ENCODE measurements at places on chromosomes 16 and 17.

DNA sequence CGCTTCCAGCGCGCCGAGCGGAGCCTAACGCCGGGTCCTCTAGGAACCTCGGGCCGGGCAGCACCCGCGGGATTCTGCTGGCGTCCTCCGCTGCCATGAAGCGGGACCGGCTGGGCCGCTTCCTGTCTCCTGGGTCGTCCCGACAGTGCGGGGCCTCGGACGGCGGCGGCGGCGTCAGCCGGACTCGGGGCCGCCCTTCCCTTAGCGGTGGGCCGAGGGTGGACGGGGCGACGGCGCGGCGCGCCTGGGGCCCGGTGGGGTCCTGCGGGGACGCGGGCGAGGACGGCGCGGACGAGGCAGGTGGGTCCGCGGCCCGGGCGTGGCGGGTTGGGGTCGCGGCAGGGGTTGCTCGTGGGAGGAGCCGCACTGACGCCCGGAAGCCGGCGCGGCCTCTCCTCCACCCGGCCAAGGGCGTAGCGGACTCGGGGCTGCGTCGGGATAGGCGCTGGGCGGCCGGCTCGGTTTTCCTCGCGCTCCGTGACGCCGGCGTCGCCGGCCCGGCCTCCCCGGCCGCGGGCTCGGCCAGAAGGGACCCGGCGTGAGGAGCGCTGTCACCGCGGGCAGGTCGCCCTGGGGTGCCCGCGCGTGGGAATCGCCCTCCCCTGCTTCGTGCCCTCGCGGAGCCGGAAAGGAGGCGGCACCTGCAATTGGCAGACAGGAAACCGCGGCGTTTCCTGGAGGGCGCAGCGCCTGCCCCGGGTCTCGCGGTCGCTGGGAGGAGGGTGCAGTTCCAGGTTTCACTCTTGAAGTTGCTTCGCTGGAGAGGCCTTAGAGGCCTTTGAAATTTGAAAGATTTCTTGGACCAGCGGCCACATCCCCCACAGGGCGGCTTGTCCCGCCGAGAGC is 432 bp downstream of the ZNF276 start:
- DNase-seq = peak; percentile 96

- no peak for DNase-seq
Observed at GRCh38 chr17:40499551-40500189, 1.8 kb downstream of the TNS4 start.

GRCh38 chr17:51224402-51225262 is 35.2 kb downstream of the MBTD1 start:
- DNase-seq = no peak

- DNase-seq = no peak
Observed at GRCh38 chr17:79936641-79937381, 97.6 kb upstream of the CBX4 start.

- no peak for DNase-seq
Observed at GRCh38 chr16:72551649-72552048, 379.7 kb upstream of the PMFBP1 start.

- DNase-seq = no peak
Observed at GRCh38 chr16:61323456-61323855, 712.8 kb downstream of the CDH8 start.

DNA sequence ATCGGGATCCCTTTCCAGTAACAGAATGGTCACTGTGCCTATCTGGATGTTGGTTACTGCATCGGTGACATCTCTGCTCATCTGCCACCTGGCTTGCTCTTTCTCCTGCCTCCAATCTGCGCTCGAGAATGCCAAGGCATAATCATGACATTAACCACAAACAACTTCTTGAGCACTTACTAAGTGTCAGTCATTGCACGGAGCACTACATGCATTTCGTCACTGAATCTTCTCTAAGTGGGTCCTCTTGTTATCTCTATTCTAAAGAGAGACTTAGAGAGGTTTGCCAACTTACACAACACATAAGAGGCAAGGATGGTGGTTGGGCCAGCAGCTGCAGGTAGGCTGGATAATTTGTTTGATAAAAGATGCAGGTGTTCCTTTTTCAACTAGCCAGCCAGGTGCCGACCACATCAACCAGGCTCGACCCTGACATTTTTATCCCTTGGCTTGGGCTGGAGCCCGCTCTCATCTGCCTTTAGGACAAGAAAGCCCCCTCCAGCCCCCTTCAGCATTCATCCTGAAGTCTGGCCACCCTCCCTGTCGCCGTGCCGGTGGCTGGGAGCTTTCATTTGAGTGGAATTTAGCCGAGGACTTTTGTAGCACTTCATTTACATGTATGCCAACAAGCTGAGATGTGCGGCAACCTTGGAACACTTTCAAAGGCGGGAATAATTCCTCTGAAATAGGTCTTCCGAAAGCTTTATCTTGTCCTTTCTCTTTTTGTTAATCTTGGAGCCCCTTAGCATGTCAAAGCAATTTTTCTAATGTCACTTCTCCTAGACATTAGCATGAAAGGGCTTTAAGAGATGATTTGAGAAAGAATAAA is 89.3 kb upstream of the NKD1 start:
- DNase-seq = peak; percentile 39

GRCh38 chr17:57309479-57309878 is 53.2 kb downstream of the MSI2 start:
- DNase-seq = no peak

DNA sequence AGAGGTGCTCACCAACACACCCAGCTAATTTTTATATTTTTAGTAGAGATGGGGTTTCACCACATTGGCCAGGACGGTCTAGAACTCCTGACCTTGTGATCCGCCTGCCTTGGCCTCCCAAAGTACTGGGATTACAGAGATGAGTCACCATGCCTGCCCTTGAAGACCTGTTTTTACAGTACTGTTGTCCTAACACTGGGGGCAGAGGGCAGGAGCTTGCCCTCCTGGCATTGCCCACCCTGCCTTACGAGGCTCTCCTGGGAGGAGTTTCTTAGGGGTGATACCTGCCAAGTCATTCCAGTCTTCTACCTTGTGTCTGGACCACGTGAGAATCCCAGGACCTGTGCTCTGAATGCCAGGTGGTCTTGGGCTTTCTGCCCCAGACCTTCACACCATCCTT is 2.7 kb downstream of the ASPSCR1 start:
- DNase-seq = no peak

GRCh38 chr16:66488505-66488904 is 61.4 kb downstream of the BEAN1 start:
- DNase-seq = no peak

DNA sequence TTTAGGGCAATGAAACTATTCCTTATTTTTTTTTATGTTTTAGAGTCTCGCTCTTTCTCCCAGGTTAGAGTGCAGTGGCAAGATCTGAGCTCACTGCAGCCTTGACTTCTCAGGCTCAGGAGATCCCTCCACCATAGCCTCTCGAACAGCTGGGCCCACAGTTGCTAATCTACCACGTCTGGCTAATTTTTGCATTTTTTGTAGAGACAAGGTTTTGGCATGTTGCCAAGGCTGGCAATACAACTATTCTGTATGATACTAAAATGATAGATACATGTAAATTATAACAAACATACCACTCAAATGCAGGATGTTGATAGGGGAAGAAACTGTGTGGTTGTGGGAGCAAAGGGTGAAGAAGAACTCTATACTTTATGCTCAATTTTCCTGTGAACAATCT is 401.3 kb downstream of the ZFHX3 start:
- no peak for DNase-seq

DNA sequence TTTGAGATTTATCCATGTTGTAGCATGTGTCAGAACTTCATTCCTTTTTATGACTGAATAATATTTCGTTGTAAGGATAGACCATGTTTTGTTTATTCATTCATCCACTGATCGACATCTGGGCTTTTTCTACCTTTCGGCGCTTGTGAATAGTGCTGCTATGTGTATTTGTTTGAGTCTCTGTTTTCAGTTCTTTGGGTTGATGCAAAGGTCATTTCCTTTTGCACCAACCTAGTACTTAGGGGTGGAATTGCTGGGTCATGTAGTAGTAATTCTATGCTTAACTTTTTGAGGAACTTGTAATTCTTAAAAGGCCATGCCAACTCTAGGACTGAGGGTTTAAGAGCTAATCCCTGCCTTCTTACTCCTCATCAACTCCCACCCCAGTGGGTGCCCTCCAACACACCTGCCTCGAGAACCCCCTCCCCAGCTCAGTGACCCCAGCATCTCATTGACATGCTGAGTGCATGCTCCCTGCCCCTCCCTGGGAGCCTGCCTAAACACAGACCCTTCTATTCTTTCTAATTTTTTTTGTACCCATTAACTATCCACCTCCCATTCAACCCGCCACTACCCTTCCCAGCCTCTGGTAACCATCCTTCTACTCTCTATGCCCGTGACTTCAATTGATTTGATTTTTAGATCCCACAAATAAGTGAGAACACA is 51.2 kb downstream of the ABAT start:
- no peak for DNase-seq

- DNase-seq = peak; percentile 57
Observed at GRCh38 chr17:49987681-49988441, 7.2 kb downstream of the DLX3 start.

DNA sequence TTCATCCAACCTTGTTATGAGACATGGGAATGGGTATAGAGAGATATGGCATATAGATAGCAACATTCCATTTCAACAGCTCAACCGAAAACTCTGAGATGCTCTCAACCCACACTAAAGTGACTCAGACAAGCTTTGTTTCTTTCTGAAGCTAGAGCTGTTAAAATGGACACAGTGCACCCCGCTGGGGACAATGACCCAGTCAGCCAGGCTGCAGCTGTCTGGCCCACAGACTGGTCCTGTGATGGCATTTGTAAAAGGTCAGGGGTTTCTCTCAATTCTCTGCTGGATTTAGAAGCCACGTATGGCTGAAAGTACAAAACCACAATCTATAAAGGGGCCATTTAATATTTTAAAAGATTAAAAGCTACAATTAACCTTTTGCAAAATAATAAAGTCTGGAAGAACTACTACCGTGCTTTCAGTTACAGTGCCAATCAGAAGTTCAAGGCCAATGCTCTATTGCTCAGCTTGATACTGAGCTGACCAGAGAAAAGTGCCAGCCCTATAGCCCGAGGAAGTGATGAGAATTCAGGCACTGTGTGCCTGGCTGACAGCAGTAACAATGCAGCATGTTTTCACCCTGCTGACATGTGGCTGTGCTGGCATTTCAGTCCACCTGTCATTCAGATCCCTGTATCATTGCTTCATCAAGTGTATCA is 60.2 kb downstream of the TEX2 start:
- no peak for DNase-seq

DNA sequence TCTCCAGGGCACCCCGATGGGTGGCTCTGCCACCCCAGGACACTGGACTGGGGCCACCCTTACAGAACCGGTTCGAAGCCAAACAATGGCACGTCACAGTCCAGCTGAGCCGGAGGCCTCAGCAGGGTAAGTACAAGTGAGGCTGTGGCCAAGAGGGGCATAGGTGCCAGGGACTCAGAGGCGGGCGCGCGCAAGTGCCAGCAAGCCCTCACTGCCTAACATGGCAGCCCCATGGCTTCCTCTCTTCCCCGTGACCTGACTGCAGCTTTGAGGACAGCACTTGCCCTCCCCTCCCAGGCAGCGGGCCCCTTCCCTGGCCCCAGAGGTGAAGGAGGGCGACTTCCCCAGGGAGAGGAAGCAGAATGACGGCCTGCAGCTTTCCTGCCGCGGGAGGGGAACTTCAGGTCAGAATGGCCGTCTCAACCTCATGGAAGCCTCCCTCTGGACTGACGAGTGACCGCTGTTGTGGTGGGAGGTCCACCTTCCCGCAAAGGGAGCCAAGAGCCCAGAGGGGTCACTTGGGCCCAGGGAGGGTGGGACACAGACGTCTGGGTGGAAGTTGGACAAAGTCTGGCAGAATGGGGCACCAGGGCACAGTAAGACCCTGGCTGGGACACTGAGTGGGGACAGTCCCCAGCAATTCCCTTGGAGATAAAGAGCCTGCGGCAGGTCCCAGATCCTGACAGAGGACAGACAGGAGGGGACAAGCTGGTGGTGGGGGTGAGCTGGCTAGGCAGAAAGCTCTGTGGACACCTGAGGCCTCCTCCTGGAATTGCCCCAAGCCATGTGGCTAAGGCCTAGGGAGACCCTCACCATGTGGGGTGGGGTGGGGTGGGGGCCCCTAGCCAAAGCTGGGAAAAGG is 52.1 kb upstream of the TOB1 start:
- no peak for DNase-seq

DNA sequence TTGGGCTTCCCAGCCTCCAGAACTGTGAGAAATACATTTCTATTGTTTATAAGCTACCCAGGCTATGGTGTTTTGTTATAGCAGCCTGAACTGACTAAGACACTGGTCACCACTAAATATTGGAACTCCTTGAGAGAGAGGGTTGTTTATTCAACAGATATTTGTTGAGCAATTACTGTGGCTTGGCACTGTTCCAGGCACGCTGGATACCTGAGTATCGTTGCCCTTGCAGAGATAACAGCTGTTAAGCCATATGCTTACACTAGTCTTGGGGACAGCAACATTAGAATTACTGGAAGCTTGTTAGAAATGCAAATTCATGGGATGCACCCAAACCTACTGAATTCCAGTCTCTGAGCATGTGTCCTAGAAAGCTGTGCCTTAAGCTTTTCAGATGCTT is 230.7 kb downstream of the HS3ST4 start:
- no peak for DNase-seq

- DNase-seq = no peak
Observed at GRCh38 chr17:63150994-63151464, 185.0 kb downstream of the TANC2 start.

GRCh38 chr17:34413443-34414119 is 50.5 kb upstream of the CCL1 start:
- no peak for DNase-seq

GRCh38 chr17:21283482-21284318 is 811 bp upstream of the MAP2K3 start:
- no peak for DNase-seq

GRCh38 chr17:183021-183420 is 1.6 kb upstream of the DOC2B start:
- no peak for DNase-seq

DNA sequence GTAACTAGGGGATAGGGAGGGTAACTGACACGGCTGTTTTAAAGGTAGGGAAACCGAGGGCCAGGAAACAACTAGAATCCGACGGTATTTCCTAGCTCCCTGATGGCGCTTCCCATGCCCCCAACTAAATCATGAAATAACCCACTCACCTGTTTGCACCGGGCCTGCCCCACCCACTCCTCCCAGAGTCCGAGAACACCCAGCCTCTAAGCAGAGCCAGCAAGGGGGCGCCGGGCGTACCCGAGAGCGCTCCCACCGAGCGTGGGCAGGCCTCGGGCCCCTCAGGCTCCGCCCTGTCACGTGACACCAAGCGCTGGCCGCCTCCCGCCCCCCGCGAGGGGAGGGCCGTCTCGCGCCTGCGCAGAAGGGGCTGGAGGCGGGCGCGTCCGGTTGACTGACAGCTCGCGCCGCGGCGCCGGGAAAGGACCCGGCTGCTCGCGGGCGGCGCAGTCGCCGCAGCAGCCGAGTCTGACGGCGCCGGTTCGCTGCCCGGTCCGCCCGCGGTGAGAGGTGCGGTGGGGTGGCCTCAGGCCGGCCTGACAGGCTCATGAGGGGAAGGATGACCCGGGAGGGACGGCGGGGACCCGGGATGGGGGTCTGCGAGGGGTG is at the start of gene KIAA0513:
Gene KIAA0513, plus strand, starts transcription at position 447 of the 609 bp plus-strand sequence. CDS start 39,277 bp downstream, outside the sequence.
- peak; percentile 98 for DNase-seq

GRCh38 chr16:70688246-70688742 is 2.4 kb upstream of the MTSS2 start:
- no peak for DNase-seq

All from activated effector memory CD4-positive, alpha-beta T cell treated with anti-CD3 and anti-CD28 coated beads, Interleukin-2, amount 50 U/mL, for 16 hours (primary cell).